ENCODE measurements at places on chromosomes 13 and 19.

DNA sequence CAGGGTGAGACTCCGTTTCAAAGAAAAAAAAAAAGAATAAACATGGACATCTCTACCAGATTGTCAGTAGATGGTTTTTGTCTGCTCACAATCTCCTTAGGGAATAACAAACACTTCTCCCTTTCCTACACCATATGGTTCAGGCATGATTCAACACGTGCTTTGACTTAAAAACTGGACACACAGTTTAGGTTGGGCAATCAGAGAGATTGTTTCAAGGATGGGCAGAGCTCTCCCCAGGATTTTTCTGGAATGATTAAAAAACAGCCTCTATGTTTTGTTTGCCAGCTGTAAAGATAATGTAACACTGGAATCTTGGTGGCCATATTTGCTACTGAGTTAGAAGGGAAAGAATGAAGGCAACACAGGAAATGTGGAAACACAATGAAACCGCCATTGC is 150.1 kb upstream of the TSC22D1 start:
- peak; percentile 65 for DNase-seq

- peak; percentile 77 for DNase-seq
These were observed 105.2 kb downstream of the COL4A2 start for GRCh38 chr13:110412132-110412914.

DNA sequence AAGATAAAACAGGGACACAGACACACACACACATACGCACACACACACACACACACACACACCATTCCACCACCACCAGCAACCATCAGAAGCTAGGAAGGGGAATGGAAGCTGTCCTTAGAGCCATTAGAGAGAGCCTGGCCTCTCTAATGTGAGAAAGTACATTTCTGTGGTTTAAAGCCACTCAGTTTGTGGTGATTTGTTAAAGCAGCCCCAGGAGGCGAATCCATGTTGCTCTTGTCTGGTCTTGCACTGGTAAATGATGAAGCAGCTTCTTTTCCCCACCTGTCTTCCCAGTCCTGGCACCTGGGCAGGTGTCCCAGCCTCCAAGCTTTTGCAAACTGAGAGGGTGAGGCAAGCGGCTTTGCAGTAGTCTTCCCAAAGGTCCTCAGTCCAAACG is 118.9 kb upstream of the KL start:
- DNase-seq: no peak

- DNase-seq: peak; percentile 19
These were observed 22.2 kb upstream of the SERPINE3 start for GRCh38 chr13:51317262-51317661.

DNA sequence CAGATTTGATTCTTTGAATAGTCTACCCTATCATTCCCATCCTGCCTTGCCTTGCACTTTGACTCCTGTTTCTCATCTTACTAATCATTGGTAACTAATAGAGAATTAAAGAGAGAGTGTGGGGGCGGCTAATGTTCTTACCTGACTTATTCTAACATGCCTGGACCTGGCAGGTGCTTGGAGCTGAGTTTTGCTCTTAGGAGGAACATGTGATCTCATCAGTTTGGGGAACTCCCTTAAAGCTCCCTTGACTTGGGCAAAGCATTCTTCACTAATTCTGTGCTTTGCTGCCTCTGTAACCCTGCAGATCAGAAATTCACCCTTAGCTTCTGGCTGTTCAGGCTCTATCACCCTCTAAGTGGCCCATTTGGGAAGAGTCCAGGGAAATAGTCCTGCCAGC is 861.1 kb downstream of the GPC5 start:
- no peak for DNase-seq

DNA sequence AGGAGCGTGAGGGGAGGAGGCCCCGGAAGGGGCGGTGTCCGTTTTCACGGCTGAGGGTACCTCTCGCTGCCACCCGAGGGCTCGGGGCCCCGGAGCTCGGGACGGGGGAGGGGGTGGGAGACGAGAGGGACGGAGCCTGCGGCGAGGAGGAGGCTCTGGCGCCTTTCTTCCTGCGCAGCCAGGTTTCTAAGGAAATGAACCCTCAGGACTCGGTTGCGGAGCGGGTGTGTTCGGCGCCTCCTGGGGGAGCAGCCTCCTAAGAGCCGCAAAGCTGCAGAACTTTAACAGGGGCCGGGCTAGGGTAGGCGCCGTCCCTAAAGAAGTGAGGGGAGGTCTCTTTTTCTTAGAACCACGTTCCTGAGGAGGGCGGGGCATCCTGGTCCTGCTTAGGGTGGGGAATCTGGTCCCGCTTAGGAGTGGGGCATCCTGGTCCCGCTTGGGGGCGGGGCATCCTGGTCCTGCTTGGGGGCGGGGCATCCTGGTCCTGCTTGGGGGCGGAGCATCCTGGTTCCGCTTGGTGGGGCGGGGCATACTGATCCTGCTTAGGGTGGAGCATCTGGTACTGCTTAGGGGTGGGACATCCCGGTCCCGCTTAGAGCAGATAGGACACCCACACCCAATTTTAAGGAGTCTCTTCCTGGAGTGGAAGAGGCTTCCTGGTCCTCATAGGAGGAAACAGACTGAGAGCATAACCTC is 6.2 kb downstream of the SYT5 start:
- peak; percentile 73 for DNase-seq

- no peak for DNase-seq
These were observed 20.5 kb upstream of the VSTM2B start for GRCh38 chr19:29505097-29505824.

DNA sequence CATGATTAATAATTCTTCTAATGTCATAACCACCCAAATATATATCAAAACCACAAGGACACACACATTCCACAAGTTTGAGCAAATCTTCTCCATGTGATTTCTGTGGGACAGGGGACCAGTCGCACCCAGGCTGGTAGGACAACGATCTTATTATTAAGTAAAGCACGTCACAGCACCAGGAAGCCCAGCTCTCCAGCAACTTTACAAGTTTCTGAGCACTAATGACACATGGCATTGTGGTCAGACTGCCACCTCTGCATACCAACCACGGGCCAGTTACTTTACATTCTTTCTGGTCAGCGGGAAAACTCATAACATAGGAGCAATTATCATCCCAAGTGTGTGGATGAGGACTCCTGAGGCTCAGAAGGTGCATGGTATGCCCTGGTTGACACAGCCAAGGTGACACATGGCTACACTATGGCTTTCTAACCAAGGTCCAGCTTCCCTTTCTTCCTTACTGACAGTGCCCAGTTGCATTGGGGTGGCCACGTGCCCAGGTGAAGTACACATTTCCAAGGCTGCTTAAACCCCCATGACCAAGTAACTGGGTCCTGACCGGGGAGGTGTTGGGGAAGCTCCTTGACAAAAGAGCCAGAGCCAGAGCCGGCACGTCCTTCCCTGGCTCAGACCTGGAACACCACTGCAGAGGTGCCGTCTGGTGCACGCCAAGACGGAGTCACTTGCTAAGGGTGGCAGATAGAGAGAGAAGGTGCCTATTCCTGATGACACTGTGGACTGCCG is 27.4 kb downstream of the LATS2 start:
- no peak for DNase-seq

DNA sequence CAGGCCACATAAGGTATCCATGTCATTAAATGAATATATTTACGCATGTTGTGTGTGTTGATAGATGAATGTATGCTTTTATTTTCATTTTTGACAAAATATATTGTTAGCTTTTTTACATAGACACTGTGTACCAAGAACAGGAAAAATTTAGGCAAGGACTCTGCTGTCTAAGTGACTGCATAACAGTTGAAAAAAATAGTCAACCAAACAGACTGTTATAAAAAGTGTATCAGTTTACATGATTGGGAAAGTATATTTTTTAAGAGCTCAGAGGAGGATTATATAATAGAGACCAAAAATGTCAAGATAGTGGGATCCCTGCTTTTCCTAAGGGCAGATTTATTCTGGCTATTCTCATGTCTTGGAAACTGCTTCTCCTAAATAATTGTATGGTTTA is 858.0 kb downstream of the SLITRK1 start:
- no peak for DNase-seq

DNA sequence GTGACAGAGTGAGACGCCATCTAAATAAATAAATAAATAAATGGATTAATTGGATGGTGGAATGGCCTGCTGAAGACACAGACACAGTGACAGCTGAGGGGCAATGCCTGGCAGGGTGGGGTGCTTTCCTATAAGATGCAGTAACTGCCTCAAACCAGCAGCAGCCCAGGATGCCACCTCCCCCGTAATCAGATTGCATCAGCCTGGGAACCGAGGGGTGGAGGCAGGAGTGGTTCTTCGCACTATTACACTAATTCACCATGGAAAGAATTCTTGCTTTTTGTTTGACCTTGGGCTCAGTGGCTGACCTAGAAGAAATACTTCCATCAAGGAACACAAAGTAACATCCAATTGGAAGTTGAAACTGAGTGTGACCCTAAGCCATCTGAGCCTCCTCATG is 31.6 kb upstream of the USP12 start:
- DNase-seq: no peak

GRCh38 chr19:1102407-1103131 is 1.2 kb upstream of the GPX4 start:
- peak; percentile 97 for DNase-seq

DNA sequence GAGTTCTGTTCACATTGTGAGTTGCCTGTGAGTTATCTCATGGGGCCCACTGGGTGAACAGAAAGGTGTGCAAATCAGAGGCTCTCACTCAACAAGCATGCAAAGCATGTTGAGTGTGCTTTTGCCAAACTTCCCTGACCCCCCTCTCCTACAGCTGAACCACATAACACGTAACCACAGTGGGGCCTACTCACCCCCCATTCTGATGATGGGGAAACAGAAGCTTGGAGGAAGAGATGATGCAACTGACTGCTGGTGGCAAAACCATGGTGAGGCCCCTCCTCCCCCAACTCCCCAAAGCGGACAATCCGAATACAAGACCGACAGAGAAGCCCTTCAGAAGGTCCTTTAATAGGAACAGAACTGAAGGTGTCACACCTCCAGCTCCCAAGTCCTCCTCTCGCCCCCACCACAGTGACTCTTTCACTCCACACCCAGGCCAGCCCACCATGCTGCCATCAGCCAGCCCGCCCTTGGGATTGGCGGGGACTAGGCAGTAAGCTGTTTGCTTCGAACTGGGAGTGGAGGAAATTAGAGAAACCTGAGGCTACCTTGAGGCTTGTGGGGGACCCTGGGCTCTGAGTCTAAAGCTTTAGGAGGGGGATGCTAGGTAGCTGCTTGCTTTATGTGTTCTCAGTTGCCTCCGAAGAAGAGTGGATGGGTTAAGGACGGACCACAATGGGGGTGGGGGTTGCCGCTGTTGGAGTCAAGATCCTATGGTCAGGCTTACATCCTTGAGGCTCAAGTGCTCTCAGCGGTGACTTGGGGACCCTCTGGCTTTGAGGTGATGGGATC is 3.8 kb downstream of the ZNF784 start:
- no peak for DNase-seq

GRCh38 chr19:9935506-9936325 is 599 bp downstream of the OLFM2 start:
- DNase-seq: no peak

DNA sequence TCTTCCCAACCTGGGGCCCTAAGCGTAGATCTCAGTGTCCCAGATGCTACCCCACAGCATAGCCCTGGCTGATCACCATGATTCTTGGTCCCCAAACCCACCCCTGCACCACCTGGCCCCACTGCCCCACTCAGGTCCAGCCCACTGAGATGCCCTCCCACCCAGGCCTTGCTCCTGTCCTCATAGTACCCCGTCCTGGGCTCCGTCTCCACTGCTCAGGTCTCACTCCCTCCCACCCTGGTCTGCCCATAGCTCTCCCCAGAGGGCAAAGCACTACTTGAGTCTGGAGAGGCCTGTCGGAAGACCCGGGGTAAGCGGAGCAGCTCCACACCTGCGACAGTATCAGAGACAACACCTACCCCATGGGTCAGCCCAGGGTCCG is 35.8 kb upstream of the ISYNA1 start:
- DNase-seq: no peak

Measured in HS-5 (cell line).